ENCODE measurements at places on chromosomes 7 and 10.

GRCh38 chr10:6778992-6779701 lies 199.1 kb upstream of the PRKCQ start:
- no peak for DNase-seq

DNA sequence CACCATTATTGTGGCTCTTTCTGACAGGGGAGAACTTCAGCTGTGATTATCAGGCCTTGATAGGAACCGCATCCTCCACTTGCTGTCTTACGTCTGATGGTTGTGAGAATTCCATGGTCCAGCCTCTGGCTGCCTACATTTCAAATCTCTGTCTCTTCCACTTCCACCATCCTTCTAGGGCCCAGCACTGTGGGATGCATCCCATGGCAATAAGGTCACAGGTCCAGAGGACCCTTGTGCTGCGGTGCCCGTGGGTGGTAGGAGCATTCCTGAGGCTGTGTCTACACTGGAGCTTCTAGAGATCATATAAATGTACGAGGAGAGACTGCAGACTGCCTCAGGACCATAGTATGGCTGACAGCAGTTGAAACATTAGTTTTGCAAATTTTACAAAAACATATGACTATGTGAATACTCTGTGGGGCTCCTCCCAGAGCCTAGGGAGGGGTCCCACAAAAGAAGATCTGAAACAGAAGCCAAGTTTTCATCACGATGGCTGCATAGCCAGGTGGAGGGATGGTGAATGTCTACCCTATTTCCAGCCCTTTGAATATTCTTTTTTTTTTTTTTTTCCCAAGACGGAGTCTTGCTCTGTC lies 11.8 kb downstream of the CALML3 start:
- DNase-seq, result no peak

- DNase-seq, result no peak
Measured at GRCh38 chr7:11875635-11876034, 43.6 kb upstream of the THSD7A start.

- DNase-seq, result no peak
Measured at GRCh38 chr7:2006921-2007381, 225.8 kb downstream of the MAD1L1 start.

DNA sequence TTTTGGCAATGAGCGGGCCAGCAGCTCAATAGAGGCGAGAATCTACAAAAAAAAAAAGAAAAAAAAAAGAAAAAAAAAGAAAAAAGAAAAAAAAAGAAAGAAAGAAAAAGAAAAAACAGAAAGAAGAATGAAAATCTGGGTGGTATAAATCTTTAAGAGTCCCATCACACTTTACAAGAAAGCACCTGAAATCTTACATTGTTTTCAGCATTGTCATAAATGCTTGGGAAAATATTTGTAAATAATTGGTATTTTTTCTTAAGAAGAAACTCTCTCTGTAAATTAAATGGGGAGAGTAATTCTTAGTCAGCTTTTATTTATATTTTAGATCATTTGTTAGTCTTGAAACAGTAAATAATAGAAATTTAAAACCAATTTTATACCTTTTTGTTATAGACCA lies 38.2 kb downstream of the NDUFB2 start:
- DNase-seq, result no peak

GRCh38 chr10:59234194-59234593 lies 57.8 kb downstream of the PHYHIPL start:
- no peak for DNase-seq

GRCh38 chr10:111137007-111137406 lies 60.2 kb downstream of the ADRA2A start:
- DNase-seq, result no peak

- no peak for DNase-seq
Measured at GRCh38 chr10:96747734-96748550, 27.6 kb upstream of the PIK3AP1 start.

DNA sequence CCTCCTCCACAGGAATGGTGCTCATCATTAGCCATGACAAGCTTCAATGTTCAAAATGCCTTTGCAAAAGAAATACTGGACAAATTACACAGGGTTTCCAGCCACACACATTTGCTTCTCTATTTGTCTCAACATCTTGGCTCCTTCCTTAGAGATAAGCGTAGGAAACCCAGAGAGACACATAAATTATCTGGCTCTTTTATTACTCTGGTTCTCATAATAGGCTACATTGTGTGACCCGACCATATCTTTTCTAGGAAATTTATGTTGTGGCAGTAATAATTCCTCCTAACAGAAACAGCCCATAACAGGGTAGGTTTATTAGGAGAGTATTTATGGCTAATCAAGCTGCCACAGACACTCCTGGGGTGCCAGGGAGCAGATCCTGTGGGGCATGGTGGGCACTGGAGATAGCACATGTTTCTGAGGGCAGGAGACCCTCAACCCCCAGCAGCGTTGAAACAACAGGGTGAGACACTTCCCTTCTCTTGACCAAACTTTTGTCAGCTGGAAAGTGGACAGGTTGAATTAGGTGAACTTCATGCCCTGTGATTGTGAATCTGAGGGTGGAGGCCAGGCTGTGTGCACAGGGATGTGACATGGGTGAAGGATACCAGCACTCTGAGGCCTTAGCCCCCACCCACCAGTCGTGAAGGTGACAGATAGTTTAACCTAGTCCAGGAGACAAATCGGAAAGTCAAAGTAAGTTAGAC lies 295.9 kb upstream of the ZNF32 start:
- DNase-seq, result no peak

Data from esophagus squamous epithelium (tissue), 5 donors.